Right cardiac atrium (tissue), 5 donors: ENCODE measurements at places on chromosomes 3 and 15.

GRCh38 chr3:160870327-160870726 is 114.3 kb downstream of the PPM1L start:
- DNase-seq = no peak

GRCh38 chr15:54131410-54131809 is 153.2 kb downstream of the UNC13C start:
- no peak for DNase-seq

DNA sequence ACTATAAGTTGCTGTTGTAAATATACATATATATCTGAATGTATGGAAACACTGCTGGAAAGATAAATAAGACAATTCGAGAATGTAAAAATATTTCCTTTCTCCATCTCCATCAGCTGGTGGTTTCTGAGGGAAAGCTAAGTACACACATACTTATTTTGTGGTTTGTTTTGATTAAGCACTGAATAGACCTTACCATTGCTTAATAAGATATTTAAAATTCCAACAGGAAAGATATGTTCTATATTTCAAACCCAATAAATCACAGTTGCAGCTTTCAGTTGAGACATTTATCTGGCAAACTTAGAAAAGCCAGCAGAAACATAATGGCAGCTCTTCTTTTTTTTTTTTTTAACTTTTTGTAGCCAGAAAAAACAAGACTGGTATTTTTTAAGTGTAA is 160.4 kb downstream of the VGLL3 start:
- no peak for DNase-seq

- DNase-seq = no peak
Observed at GRCh38 chr3:142149673-142149992, 289 bp upstream of the TFDP2 start.

DNA sequence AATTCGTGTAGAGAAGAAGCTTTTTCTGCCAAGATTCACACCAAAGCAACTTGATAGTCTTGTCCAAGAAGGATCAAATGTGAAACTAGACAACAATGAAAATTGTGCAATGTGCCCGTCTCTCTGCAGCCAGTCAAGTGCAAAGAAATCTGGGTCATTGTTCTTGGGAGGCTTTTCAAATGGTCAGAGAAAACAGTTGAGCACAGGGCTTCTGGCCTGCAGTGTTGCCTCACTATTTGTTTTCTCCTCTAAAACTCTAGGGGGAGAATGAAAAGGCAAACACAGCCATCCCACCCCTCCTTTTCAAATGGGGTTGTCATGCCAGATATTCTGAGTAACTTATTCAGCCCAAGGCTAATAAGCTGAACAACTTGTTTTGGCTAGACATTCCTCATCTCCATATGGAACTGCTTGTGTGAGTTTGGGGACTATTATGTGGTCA is 417.6 kb upstream of the CDIN1 start:
- DNase-seq = peak; percentile 33

GRCh38 chr3:129938140-129938930 is 36.2 kb upstream of the TRH start:
- DNase-seq = no peak

DNA sequence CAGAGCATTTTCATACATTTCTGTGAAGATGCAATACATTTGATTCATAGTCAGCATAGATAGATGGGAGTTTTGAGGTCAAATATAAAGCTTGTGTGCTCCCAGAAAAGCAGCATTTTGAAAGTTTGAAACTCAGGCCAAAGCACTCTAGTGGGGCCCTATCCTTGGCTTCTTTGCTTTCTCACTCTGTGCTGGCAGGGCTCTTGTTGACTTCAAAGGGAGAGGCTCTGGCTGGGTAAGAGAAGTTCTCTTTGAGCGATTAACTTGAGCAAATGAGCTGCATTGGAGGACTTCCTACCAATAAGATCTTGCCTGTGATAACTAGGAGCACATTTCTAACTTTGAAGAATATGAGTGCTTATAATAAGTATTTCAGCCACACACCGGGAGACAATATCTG is 214.0 kb upstream of the RARB start:
- no peak for DNase-seq

DNA sequence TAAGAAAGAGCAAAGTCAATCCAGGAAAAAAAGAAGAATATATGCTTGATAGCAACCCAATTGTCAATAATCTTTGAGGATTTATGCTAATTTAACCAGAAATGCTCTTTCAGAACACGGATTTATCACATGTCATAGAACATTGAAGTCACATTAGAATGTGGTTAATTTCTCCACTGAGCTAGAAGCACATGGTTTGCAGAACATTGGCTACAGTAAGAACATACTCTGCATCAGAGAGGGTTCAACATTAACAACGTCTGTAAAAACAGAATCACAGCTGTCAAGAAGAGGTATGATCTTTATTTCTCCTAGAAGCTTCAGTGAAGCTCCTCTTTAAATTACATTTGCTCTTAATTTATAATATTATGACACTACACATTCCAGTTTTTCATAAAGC is 619.7 kb upstream of the AGTR1 start:
- DNase-seq = no peak

DNA sequence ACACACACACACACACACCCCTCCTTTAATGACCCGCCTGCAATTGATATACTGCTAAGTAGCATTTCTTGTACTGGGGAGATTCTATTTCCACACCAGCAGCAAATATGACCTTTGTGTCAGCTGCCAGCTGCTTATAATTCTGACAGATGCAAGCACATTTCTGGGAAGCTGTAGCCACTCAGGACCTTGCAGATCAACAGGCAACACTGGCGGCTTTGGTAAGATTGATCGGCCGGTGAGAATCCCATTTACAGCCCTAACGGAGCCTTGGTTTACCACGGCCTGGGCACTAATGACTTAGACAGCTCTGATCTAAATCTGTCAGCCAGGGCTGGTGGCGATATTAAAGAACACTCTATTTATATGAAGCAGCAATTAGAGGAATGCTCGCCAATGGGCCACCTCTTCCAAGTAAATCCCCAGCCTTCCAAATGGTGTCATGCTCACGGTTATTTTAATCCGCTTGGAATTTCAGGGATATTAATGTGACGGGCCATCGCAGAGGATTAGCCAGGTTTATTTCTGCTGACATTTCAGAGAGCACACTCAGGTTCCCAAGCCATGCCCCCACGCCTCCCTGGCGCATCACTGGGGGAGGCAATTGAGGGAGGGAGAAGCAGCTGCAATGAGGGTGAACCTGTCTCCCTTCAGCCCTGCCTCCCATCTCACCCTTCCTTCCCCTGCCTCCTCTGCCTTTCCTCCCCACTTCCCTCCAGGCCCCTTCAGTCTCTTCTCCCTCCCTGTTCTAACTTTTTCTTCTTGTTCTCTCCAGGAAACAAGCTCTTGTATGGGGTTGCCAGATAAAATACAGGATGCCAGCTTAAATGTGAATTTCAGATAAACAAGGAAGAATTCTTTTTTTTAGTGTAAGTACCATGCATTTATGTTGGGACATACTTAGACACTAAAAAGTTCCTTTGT is 287.0 kb downstream of the TLE3 start:
- no peak for DNase-seq

DNA sequence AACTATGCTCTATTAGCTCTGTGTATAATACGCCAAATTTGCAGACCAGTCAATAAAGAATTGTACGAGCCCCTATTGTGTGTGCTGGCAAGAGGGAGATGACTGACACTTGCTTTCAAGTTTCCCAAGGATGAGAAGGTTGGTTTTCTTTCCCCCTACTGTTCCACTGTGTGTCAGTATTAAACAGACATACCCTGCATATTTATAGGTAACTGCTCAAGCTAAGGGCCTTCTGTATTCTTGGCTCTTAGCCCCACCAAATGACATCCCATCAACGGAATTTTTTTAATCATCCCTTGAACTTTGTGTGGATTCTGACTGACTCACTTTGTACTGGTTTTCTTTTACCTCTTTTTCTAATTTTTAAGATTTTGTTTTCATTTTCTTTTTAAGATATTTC is 60.6 kb upstream of the GYG1 start:
- no peak for DNase-seq

DNA sequence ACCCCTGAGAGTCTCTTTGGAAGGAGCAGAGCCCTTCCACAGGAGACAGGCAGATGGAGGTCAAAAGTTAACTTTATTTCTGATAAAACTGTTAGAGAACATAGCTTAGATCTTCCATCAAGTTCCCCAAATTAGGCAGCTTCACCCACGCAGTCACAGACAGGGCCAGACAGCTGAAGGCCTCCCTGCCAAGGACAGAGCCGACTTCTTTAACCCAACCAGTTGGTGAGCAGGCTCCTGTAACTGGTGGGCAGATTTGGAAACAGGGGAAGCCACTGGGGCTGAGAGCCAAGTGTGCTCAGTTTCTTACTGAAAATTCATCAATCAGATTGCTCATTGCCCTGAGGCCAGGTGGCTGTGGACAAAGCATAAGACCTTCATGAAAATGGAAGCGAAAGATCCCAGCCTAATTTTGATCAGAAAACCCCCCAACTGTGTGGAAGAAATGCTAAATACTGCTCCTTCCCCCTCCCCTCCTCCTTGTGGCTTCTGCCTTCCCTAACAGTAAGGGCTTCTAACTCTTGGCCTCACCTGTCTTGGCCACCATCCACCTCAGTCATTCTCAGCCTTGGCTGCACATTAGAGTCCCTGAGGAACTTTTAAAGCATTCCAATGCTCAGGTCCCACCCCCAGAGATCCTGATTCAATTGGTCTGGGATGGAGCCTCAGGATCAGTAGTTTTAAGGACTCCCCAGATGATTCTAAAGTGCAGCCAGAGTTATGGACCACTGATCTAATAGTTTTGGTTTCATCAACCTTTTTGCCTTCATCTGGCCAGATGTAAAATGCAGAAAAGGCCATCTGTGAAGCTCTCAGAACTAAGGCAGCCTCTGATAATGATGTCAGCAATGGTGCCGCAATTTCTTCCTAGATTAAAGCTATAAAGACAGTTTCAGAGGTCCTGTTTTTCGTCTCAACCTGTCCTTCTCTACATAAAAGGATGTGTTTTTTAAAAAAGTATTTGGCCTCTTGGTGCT is 11.5 kb downstream of the CLRN1 start:
- DNase-seq = no peak

GRCh38 chr3:106593381-106593780 is 724.6 kb upstream of the CBLB start:
- DNase-seq = no peak

DNA sequence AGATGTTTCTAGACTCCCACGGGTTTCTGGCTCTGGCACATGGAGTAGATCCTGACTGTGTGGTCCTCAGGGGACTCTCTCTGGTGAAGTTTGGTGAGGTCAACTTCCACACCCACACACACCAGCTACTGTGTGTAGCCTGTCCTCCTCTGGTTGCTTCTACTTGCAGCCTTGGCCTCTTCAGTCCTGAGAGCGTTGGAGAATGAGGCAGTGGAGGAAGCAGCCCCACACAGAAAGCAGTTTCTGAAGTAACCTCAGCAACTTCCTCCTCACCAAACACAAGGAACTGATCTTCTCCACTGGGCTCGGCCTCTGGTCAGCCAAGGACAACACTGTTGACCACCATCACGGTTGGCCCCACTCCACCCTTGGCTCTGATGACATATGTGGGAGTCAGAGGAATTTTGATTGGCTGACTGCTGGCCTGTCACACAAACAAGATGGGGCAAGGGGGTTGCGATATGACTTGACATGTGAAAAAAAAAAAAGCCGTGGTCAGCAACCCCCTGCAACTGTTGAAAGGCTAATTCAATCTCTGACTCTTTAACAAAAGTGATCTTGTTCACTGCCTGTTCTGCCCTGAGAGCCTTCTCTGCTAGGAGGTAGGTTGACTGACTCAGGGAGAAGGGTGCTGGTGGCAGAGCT is 19.6 kb downstream of the CD86 start:
- peak; percentile 83 for DNase-seq

DNA sequence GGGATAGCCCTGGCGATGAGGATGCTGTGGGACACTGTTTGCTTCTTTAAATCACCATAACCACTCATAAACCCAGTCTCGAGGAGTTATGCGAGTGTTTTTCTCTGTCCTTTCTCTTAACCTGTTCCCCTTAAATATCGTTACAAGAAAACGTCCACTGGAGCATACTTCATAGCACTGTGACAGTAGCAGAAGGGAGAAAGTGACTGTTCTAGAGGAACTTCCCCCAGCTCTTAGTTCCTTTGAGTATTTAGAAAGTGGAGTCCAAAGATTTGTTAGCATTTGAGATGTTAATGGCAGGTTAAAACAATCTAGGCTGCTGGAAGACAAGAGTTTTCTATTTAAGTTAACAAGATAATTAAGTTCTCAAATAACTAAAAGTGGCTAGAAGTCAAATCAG is 142.0 kb downstream of the GADL1 start:
- no peak for DNase-seq

GRCh38 chr3:66401675-66402491 is 98.9 kb downstream of the LRIG1 start:
- DNase-seq = no peak

DNA sequence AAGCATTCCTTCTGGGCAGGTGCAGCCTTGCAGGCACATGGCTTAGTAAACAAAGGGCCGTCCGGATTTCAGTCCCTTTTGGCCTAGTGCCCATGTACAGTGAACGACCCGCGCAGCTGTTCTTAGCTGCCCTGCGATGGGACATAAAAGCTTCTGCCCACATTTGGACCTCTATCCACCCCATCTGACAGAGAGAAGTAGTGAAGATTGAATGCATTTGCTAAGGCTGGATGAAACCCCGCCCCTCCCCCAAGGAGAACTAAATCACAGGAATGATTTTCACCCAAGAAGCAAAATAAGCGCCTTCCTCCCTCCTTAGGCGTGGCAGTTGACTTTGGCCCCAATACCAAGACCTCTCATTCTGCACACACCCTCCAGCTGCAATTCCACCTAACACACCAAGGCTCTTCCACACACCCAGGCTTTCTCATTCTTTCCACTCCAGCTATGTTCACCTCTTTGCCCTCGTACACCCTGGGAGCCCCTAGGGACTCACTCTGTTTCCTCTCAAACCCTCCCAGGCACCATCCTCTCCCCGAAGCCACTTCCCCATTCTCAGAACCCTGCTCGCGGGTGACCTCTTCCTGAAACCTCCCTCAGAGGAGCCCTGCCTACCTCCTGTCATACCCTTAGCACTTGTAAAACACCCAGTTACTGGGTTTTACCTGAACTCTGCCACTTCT is 14.1 kb upstream of the HRH1 start:
- DNase-seq = peak; percentile 48

- no peak for DNase-seq
Observed at GRCh38 chr15:90994059-90994416, 297 bp downstream of the PRC1 start.

- DNase-seq = no peak
Observed at GRCh38 chr15:23572844-23573243, 7.4 kb downstream of the MKRN3 start.

- DNase-seq = no peak
Observed at GRCh38 chr15:49888323-49888693, 230.7 kb downstream of the ATP8B4 start.

DNA sequence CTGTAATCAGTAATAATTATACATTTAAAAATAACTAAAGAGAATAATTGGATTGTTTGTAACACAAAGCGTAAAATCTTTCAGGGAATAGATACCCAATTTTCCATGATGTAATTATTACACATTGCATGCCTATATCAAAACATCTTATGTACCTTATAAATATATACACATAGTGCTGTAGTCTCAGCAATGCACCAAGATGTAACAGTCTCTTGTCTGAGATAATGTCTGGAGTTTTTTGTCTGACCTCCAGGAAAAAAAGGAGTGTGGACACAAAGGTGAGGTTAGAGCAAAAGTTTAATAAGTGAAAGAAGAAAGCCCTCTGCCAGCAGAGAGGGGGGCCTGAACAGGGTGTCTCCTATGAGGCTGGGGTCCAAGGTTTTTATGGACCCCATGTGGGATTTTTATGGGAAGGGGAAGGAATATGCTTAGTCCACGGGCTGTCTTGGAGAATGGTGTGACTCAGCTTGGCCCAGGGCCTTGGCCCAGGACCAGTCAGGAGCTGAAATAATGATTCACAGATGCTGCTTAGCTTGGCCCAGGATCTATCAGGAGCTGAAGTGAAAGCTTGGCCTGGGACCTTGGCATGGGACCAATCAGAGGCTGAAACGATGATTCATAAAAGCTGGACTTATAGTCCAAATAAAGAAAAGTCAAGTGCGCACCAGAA is 545.0 kb downstream of the ZPLD1 start:
- DNase-seq = peak; percentile 88
